Epithelial cell of esophagus (primary cell): ENCODE measurements at places on chromosomes 2 and 18.
A peak's percentile ranks its signal among the peaks of the same experiment; 100 is the strongest.

- DNase-seq, result peak; percentile 18
Observed at GRCh38 chr2:74560591-74560990, 6.1 kb downstream of the DOK1 start.

- no peak for DNase-seq
Observed at GRCh38 chr2:235988271-235989015, 179.7 kb downstream of the GBX2 start.

GRCh38 chr18:24991141-24992060, 360.6 kb downstream of the ZNF521 start:
- no peak for DNase-seq

- no peak for DNase-seq
Observed at GRCh38 chr2:68122680-68122964, 35.1 kb upstream of the PNO1 start.

DNA sequence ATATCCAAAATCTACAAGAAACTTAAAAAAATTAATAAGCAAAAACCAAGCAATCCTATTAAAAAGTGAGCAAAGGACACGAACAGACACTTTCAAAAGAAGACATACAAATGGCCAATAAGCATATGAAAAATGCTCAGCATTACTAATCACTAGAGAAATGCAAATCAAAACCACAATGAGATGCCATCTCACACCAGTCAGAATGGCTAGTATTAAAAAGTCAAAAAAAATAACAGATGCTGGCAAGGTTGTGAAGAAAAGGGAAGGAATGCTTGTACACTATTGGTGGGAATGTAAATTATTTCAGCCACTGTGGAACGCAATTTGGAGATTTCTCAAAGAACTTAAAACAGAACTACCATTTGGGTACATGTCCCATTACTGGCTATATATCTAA, 128.8 kb upstream of the SESTD1 start:
- no peak for DNase-seq

DNA sequence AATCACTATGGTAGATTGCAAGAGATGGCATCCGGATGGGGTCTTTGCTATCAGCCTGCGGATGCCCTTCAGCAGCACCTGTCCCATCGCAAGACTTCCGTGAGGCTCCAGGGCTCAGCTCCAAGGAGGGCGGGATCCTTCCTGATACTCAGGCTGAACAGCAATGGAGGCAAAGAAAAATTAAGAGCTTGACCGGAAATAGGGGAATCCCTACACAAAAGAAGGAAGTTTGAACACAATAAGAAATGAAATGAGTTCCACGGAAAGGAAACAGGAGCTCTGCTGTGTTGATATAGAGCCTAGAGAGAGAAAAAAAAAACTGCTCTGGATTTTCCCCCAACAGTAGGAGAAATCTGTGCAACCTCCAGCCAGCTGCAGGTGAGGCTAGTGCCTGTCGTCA, 91.9 kb downstream of the ARL4C start:
- no peak for DNase-seq

DNA sequence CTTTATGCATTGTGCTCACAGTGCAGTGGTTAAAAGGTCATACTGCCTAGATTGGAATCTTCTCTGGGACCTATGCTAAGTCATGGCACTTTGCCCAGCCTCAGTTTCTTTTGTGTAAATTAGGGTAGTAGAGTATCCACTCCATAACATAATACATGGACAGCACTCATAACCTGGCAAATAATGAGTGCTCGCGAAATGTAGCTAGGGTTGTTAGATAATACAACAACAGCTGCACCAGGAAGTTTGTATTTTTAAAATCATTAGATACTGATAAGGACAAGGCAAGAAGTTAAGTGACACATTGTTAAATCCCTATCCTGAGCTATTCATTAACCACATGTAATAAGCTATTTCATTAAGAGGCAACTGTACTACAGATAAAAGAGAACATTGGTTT, 13.8 kb upstream of the PLA2R1 start:
- DNase-seq, result no peak

- DNase-seq, result no peak
Observed at GRCh38 chr2:61262699-61263098, 100.7 kb downstream of the C2orf74 start.

- DNase-seq, result no peak
Observed at GRCh38 chr2:215000721-215001120, 137.7 kb downstream of the ABCA12 start.

GRCh38 chr18:35438480-35439234, 59.1 kb downstream of the INO80C start:
- peak; percentile 56 for DNase-seq

GRCh38 chr18:56283316-56283715, 355.1 kb downstream of the TXNL1 start:
- DNase-seq, result no peak

- DNase-seq, result no peak
Observed at GRCh38 chr18:76757925-76758324, 64.4 kb upstream of the ZNF236 start.

DNA sequence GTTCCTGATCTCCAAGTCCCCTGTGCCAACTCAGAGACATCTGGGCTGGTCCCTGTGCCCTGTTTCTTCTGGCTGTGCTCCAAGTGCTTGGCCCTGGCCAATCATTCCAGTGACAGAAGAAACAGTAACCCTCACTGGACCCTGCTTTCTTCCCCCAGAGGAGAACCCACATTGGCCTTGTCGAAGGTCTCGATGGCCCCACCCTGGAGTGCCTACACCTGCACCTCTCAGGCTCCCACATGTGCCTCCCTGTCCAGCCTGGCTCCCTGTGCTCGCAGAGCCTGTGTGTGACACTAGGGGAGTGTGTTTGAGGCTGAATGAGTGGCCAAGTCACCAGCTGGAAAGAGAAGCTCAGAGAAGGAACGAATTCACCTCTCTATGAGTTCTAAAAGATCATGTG, 5.9 kb upstream of the MAL start:
- no peak for DNase-seq

GRCh38 chr2:60079562-60079961, 473.9 kb downstream of the BCL11A start:
- no peak for DNase-seq

DNA sequence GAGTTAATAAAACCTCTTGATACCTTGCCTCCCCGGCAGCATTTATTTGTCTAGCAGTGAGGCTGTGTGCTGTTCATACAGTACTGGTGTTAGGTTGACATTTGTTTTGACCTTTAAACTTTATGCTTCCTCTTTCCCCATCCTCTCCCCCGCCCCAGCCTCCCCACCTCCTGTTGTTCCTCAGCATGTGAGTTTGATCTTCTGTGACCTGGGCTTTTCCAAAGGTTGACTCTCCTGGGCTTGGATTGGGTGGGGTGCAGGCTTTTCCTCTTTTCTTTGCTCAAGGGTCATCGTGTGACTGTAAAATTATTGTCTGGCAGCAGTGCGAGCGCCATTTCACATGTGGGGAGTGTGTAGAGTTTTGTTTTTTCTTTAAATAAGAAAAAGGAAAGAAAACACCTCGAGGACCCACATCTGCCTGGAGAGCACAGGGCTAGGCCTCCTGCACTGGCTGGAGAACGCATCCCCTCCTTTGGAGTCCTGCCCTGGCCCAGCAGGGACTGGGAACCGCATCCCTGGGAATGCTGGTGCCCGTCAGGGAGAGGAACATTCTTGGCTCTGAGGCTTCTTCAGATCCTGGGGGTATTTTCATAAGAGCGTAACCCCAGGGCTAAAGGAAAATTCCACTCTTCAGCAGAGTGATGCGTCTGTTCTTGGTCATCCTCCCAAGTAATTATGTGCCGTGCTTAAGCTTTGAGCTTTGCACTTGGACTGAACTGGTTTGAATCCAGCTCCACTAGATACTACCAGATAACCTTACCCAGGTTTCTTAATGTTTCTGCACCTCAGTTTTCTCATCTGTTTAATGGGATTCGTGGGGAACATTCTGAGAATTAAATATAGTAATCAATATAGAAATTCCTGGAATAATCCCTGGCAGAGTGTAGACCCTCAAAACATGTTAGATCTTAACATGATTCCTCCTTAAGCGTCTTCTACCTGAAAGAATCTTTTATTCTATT, 91.5 kb downstream of the SETBP1 start:
- no peak for DNase-seq

- no peak for DNase-seq
Observed at GRCh38 chr2:73704285-73704684, 32.9 kb downstream of the TPRKB start.

GRCh38 chr18:58649966-58650816, 21.1 kb upstream of the MALT1 start:
- DNase-seq, result no peak

- DNase-seq, result peak; percentile 36
Observed at GRCh38 chr2:231387904-231388724, 7.4 kb upstream of the B3GNT7 start.

- no peak for DNase-seq
Observed at GRCh38 chr18:52610451-52611115, 270.6 kb downstream of the DCC start.

GRCh38 chr18:6633310-6633709, 96.2 kb upstream of the ARHGAP28 start:
- DNase-seq, result no peak

DNA sequence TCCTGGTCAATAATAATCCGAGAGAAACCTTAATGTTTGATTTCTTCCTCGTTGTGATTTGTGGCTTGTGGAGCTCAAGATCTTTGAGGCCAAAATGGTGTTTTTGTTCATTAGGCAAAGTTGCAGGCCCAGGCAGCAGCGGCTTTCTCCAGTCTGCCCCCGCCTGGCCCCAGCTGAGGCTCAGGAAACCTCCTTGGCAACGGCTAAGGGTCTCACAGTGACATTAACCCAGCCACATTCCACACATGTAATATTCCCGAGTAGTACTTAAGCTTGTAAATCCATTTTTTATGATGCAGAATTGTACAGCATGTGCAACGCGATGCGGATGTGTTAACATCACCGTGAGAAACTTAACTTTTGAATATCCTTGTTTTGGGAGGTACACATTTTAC, 200.1 kb downstream of the BCL11A start:
- DNase-seq, result no peak

- DNase-seq, result no peak
Observed at GRCh38 chr2:238560234-238560633, 133.5 kb downstream of the ASB1 start.

- peak; percentile 61 for DNase-seq
Observed at GRCh38 chr2:134912361-134912760, 6.3 kb upstream of the CCNT2 start.

- no peak for DNase-seq
Observed at GRCh38 chr2:11925295-11926066, 179.0 kb downstream of the LPIN1 start.

GRCh38 chr18:35491700-35492077, 6.1 kb downstream of the INO80C start:
- DNase-seq, result no peak

DNA sequence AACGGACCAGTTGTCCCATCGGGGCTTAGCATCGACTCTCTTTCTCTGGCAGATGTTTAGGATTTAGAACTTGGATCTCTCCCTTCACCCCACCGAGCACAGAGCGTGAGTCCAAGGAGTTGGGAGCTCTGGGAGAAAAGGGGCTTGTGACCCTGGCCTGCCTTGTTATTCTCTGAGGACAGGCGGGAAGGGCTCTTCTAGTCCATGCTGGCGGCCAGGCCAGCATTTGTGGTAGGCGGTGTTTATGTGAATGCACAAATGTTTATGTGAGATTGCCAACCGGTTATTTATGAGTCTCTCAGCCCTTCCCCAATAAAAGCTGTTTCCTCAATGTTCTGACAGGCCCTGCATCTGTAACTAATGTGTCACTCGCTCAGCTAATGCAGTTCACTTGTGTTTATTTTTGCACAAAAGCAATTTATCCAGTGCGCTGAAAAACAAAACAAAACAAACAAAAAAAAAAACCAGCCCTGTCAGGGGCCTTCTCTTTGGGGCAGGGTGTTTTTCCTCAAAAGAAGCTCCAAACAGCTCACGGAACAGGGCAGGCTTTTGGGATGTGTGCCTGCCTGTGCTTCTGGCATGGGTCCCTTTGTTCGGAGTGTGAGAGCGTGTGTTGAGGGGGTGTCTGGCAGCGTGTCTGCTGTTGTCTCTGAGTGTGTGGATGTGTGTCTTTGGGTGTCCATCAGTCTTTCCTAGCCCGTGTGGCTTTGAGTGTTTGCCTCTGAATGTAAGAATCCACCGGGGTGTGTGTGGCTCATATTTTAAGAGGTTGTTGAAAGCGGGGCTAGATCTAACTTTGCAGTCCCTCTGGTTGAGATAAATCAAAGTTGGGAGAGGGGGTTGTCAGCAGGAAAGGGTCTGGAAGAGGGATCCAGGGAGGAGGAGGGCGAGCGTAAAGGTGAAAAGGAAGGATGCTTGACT, 52.8 kb upstream of the HAAO start:
- peak; percentile 58 for DNase-seq

DNA sequence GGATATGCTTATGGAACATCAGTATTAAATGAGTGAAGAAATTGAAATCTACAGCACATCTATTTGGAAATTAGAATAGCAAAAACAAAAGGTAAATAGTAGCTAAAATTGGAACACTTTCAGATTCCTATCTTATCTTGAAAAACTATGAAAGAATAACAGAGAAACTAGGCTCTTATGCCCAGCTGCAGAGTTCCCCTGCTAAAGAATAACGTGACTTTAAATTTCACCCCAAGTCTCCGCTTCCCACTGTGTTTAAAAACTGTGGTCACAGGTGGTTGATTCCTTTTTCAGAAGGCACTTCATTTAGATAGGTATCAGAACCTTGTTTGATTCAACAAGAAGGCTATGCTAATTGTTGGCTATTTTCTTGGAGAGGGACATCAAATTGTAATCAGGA, 30.1 kb downstream of the ARHGAP28 start:
- DNase-seq, result no peak

- DNase-seq, result no peak
Observed at GRCh38 chr2:207363761-207364290, 165.9 kb upstream of the CREB1 start.

- DNase-seq, result no peak
Observed at GRCh38 chr2:30620102-30620501, 173.1 kb downstream of the LCLAT1 start.

GRCh38 chr2:110978756-110979470, 141.8 kb upstream of the BCL2L11 start:
- no peak for DNase-seq

- DNase-seq, result no peak
Observed at GRCh38 chr2:237514474-237515130, 27.6 kb downstream of the MLPH start.

GRCh38 chr2:236628981-236629605, 59.5 kb downstream of the ACKR3 start:
- no peak for DNase-seq

DNA sequence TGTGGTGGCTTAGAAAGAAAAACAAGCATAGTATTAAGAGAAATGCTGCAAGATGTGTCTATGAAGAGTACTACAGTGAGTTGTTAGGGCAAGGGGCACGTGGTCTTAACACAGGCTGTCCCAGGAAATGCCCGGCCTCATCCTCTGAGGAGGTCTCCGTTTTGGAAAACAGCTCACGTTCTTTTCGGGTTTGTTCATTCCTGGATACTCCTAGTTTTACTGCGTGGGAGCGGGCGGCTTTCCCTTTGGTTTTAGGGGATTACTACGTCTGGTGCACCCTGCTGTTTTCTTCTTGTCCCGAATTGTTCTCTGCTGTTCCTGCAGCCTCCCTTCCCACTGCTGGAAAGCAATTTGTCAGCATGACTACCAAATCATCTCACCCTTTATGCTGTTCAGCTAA, 55.5 kb upstream of the RAB6D start:
- DNase-seq, result no peak

DNA sequence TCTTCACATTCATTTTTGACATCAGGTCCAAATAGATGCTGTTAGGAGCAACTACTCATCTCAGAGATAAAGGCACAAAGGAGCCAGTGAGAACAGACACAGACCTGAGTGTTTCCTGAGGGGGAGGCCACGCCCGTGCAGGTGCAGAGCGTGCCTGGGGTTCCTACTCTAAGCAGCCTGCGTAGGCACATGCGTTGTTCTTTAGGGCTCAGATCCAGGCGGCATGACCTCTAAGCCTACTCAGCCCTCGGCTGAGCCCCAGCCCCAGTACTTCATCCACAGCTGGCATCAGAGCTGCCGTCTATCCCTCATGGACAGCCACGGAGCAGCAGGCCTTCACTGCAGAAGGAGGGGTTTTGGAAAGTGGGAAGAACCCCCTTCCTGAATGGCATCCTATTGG, 54.9 kb upstream of the PXDN start:
- no peak for DNase-seq
